ENCODE measurements at places on chromosomes 13 and 19.

GRCh38 chr19:55099557-55100506 is 17.6 kb downstream of the PPP1R12C start:
- DNase-seq: no peak

GRCh38 chr19:48822514-48822913 is 11.7 kb upstream of the BCAT2 start:
- DNase-seq: no peak

- no peak for DNase-seq
Observed at GRCh38 chr19:7832781-7833180, 2.8 kb downstream of the EVI5L start.

- DNase-seq: peak; percentile 77
Observed at GRCh38 chr13:110126391-110126961, 180.5 kb downstream of the COL4A1 start.

DNA sequence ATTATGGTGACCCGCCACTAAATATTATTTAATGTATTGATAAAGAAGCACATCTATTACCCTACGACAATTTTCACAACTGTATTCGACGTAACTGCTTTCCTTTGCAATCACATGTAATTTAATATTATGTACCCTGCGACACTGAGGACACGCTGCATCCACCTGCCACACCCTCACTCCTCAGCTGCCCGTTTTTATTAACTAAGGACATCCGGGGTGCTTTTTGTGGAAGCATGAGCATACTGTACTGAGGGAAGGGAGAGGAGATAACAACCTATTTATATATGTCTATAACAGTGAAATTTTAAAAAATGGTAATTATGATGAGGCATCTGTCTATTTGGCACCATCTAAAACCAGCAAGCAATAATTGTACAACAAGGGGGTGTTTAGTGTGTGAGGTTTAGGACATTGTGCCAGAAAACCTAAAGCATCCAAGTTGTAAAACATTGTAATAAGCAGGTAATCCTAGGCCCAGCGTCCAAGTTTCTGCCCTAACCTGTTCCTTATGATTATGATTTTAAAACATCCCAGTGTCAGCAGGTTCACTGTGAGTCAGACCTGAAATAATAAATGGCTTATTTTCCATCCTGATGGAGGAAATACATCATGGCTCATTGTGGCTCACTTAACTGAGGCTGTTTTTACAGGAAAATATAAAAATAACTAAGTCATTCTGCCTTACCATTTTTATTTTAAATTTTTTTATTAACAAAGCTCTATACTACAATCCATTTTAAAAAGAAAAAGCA is 56.3 kb downstream of the FOXO1 start:
- DNase-seq: peak; percentile 67

DNA sequence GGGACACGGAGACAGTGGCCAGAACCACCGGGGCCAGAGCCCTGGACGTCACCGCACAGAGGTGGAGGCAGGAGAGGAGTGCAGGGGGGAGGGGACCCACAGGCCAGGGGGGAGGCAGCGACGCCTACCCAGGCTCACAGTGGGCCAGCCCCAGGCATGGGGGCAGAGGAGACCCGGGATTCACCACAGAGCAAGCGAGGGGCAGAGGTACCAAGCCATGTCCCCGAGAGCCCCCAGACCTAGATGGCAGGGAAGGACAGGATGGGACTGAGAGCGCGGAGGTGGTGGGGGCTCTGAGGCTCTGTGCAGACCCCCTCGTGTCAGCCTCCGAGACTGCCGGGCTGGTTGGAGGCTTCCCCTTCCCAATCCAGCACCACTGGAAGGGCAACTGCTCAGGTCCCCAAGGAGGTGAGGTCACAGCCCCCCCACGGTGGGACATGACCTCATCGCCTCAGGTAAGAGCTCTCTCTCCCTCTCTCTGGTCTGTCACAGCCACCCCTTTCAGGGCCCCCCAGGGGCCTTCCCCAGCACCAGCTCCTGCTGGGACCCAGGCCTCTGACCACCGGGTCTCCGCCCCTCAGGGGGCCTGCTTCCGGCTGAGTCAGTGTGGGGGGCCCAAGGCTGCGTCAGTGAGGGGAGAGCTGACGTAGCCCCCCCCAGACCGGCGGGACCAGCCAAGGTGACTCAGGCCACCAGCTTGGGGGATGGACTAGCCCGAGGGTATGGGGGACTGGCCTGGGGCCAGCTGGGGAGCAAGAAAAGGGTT is 2.2 kb upstream of the IL11 start:
- no peak for DNase-seq

- DNase-seq: peak; percentile 81
Observed at GRCh38 chr19:2549701-2550191, 73.8 kb downstream of the GADD45B start.

- no peak for DNase-seq
Observed at GRCh38 chr13:27039171-27039701, 132.4 kb downstream of the USP12 start.

- DNase-seq: no peak
Observed at GRCh38 chr19:1495799-1496713, 5.1 kb downstream of the REEP6 start.

- no peak for DNase-seq
Observed at GRCh38 chr19:18421371-18421959, 2.3 kb downstream of the SSBP4 start.

DNA sequence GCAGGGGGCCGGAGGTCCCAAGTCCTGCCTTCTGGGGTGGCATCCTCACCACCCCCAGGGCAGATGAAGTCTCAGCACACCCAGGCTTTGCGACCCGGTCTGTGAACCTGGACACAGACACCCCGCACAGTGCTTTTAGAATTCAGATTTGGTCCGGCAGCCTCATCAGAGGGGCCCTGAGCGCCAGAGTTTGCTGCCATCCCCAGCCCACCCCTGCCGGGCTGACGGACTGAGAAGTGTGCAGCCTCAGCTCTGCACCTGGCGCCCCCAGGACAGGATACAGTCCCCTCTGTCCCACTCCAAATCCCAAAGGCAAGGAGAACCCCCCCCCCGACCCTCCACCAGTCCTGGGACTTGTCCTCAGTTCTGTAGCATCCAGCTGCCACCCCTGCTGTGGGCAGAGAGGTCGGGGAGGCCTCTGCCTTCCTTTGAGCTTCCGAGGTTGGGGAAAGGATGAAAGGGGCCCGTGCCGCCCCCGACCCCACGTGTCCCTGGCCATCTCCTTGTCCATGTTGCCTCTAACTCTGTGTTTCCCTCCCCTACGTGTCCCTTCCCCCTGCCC is 16.9 kb downstream of the CAPN12 start:
- DNase-seq: no peak

DNA sequence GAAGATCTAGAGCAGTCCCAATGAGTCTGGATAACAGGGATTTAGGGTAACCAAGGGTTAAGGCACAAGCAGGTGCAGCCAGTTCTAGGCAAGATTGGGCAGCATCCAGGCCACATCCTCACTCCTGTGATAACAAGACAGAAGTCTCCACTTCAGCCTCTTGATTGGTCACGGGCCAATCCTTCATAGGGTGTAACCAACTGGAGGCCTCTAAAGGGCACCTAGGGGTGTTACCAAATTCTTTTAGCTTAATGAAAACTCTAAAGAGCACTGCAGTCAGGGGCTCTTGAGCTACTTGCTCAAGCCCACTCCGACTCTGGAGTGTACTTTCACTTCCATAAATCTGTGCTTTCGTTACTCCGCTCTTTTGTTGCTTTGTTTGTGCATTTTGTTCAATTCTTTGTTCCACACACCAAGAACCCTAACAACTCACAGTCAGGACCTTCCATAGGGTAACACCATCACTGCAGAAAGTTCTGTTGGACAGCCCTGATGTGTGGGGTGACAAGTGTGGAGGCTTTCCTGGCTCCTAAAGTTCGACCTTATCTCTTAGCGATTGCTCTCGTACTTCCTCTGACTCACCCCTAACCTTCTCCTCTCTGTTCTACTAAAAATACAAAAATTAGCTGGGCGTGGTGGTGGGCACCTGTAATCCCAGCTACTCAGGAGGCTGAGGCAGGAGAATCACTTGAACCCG is 36.1 kb downstream of the ZSWIM9 start:
- DNase-seq: no peak

DNA sequence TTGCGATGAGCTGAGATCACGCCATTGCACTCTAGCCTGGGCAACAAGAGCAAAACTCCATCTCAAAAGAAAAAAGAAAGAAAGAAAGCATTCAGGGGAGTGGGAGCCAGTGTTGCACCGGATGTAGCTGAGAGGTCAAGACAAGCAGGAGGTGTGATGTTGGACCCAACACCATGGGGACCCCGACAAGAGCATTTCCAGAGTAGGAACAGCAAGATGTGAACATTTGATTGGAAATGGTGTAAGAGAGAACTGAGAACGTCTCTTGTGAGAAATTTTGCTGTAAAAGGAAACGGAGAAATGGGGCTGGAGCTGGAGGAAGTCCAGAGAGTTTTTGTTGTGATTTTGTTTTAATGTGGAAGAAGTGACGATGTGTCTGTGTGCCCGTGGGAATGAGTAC is 15.8 kb upstream of the DPF1 start:
- DNase-seq: no peak

DNA sequence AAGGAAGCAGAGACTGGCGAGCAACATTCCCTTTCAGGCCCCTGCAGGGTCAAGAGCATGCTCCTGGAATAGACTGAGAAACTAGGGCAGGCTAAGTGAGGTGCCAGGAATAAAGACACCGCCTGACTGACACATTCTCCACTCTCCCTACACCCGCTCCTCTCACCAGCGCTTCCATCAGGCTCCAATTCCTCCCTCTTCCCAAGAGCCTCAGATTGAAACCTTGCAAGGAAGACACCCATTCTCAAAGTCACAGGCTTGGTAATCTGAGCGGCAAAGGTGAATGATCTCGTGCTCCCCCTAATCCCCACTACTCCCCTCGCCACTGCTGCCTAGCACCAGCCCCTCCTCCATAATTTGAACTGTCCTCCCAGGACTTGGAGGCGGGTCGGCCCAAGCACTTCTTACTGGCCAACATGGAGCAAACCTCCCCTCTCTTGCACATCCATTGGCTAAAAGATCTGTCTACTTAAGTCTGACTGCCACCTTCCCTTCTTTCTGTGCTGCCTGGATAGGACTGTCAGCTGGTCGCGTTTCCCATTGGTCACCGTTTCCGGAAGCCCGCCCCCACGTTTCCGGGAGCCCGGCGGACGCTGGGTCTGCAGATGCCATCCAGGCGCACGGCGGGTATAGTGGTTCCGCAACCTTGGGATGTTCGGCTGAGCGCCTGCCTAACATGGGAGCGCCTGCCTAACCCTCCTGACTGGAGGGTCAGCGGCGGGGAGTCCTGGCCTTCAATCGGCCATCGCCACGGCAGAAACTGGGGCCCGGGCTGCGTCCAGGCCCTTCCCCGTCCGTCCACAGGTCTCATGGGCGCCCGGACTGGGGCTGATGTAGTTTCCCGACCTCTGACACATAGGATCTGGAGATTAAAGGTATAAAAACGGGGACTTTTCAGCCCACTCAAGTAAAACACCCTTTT is 33.6 kb downstream of the ZNF383 start:
- peak; percentile 28 for DNase-seq

GRCh38 chr13:69168436-69168835 is 939.2 kb upstream of the ATXN8OS start:
- DNase-seq: no peak

DNA sequence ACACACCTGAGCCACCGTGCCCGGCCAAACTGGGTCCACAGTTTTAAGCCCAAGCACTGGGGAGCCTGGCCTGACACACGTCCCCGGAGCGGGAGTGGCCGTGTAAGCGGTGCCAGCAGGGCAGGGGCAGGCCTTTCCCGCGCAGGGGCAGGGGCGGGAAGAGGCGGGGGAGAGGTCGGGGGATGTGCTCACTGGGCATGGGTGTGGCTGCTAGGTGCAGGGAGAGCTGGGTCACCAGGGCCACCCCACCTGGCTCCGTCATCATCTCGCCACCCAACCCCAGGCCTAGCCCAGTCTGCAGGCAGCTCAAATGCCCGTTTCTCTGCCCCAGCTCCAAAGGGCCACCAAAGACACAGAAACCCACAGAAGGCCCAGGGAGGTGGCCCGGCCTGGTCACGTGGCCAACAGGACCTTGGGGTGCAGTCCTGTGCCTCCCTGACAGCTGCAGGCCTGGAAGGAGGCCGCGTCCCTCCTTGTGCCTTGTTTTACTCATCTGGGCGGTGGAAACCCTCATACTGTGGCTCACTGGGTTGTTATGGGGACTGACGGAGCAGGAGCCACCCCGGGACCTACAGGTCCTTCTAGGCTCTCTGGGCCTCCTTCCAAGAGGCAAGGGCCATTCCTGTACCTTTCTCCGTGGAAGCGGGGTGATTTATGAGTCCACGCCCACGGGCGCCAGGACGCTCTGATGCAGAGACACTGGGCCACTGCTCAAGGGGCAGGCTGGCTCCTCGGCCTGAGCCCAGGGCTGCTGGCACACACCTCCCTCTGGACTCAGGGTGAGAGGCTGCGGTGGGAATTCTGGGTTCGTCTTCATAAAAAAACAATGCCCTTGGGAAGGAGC is 27.7 kb downstream of the MAP2K2 start:
- no peak for DNase-seq

DNA sequence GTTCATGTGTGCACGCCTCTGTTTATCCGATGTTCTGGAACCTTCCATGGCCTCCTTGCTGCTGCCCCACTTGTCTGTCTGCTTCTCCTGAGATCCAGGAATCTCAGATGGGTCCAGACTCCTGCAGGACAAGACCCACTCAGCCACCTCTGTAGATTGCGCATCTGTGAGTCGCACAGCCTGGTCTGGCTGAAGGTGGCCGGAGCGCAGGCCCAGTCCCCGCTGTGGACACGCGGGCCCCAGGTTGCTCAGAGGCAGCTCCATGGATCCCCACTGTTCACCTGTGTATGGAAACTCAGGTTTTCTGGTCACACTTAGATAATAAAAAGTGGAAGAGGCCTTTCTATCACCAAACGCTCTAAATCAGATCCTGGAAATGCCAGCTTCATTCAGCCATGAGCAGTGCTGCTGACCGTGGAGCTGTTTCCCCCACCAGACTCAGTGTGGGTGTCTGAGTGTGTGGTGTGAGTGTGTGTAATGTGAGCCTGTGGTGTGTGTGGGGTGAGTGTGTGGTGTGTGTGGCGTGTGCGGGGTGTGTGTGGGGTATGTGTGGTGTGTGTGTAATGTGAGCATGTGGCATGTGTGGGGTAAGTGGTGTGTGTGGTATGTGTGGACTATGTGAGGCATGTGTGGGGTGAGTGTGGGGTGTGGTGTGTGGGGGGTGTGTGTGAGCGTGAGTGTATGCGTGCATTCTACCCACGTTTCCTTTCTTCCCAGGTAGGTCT is 59.5 kb downstream of the MCF2L start:
- no peak for DNase-seq

- no peak for DNase-seq
Observed at GRCh38 chr13:105311094-105311493, 1224.4 kb downstream of the EFNB2 start.

GRCh38 chr19:33396701-33397535 is 23.4 kb downstream of the CEBPG start:
- no peak for DNase-seq

GRCh38 chr19:31064491-31064890 is 284.7 kb downstream of the TSHZ3 start:
- no peak for DNase-seq

DNA sequence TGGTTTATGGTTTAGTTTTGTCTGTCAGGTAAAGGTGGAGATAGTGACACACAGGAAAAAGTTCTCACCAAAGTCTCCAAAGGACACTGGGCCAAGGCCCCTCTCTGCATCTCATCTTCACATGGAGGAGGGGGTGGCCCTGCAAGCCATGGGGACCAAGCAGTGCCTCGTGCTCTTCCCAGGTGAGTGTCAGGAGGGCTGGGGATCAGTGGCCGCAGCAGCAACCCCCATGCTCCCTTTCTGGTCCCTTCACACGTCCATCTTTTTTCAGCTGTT is 88.0 kb downstream of the RGCC start:
- DNase-seq: no peak
